ENCODE measurements at places on chromosomes 3 and 15.

DNA sequence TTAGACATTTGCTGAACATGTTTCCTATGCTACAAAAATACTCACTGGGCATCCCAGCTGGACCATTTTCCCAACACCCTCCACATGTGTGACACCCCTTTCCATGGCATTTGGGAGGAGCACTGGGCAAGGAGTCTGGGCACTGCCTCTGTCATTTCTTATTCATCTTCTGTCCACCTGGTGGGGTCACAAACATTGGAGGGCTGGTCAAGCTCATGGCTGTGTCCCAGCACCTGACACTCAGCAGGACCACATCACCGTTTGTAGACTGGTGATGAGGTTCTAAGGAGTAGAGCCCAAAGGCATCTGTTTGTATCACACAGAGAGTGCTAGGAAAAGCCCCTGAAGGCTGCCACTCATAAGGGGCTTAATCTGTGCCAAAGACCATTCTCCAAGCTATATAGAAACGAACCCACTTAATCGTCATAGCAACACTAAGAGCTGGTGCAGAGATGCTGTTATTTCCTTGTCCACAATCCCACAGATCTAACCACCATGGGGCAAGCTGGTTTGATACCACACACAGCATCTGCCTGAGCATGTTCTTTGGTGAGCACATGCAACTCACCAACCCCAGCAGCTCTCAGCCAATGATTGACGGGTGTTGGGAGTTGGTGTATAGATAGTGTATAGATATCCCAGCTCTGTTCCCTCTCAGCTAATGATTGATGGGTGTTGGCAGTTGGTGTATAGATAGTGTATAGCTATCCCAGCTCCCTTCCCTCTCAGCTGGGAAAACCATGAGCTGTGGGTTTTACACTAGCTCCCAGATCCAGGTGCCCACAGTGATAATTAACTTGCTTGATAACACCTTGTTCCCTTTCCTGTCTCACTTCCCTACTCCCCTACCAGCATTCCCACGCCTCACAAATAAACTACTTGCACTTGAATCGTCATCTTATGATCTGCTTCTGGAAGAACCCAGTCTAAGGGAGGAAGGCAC is 42.7 kb upstream of the ATP2B2 start:
- DNase-seq: no peak

DNA sequence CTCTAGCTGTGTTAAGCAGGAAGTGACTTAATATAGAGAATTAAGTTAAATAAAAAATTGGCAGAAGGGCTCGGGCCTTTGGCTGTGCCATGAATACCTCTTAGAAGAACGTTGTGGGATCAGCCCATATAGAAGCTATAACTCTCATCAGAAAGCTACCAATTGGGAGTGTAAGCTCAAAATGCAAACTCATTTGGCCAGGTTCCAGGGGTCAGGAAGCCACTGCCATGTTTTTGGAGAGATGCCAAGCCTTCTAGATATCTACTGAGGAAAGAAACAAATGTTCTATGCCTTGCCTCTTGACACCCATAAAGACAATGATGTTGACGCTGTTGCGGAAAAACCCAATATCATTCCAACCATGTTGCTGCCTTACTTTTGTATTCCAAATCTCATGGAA is 475.2 kb upstream of the TGFBR2 start:
- no peak for DNase-seq

DNA sequence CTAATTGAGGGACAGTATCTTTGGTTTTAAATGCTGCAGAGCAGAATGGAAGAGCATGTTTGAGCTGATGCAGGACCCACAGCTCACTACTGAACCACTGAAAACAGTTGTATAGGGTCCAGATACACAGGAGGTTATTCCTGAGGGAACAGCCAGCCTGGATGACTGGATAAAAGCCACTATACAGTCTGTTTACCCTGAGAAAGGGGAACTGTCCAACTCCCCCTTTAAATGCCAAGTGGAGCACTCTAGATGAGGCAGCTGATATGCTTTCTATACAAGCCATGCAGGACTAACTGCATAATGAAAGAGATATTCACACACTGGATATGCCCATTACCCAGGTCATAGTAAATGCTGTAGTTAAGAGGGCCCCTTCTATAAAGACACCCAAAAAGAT is 138.6 kb downstream of the IMPG2 start:
- DNase-seq: no peak

- DNase-seq: no peak
These were observed 84.1 kb downstream of the PPCDC start for GRCh38 chr15:75107516-75107907.

- no peak for DNase-seq
These were observed 372.6 kb upstream of the ATP11B start for GRCh38 chr3:182420741-182421140.

DNA sequence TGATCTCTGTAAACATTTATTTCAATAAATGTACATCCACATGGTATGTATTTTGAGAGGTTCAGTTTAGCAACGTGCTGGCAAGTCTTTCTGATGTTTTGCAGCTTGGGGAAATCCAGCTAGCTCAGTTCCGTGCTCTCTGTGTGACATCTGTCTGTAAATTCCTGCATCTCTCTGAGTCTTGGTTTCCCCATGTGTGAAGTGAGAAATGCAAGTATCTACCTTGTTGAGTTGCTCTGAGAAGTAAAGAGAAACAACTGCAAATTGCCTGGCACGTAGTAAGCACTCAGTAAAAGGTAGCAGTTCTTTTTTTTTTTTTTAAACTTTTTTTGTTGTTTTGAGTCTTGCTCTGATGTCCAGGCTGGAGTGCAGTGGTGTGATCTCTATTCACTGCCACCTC is 30.2 kb upstream of the MORF4L1 start:
- no peak for DNase-seq

- no peak for DNase-seq
These were observed 20.0 kb downstream of the BOC start for GRCh38 chr3:113231391-113231790.

- DNase-seq: no peak
These were observed 144.6 kb downstream of the VGLL4 start for GRCh38 chr3:11499144-11499543.

GRCh38 chr3:64915778-64916177 is 228.0 kb upstream of the ADAMTS9 start:
- DNase-seq: no peak

DNA sequence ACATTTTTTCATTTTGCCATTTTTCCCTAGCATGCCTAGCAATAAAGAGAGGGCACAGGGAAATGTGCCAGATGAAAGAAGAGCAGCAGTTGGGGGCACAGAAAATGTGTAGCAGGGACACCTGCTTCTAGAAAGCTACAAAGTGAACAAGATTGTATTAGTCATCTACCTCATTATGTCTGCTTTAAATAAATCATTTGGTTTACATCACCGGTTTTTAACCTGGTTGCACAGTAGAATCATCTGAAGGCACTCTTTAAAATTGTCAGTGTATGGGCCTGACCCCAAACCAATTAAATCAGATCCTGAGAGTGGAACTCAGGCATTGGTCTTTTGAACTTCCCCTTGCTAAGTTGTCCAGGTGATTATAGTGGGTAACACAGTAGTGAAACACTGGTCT is 73.8 kb downstream of the ZBBX start:
- DNase-seq: no peak

DNA sequence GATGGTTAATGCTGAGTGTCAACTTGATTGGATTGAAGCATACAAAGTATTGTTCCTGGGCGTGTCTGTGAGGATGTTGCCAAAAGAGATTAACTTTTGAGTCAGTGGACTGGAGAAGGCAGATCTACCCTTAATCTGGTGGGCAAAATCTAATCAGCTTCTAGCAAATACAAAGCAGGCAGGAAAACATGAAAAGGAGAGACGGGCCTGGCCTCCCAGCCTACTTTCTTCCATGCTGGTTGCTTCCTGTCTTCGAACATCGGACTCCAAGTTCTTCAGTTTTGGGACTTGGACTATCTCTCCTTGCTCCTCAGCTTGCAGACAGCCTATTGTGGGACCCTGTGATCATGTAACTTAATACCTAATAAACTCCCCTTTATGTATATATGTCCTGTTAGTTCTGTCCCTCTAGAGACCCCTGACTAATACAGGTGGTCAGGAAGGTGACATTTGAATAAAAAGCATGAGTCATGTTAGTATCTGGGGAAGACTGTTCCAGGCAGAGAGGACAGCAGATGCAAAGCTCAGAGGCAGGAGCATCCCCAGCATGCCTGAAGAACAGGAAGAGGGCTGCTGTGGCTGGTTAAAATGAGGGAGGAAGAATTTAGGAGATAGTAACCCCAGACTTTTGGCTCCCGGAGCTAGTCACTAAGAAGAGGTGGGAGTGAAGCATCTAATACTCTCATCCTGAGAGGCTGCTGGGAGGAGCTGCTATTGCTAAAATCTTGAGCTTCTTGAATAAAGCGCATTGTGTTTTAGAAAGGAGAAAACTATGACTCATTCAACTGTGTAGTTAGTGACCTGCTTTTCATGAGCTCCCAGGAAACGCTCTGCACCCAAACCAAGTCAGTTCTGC is 207.4 kb upstream of the HES1 start:
- peak; percentile 78 for DNase-seq

GRCh38 chr3:23537101-23537551 is 268.6 kb upstream of the UBE2E1 start:
- DNase-seq: no peak

DNA sequence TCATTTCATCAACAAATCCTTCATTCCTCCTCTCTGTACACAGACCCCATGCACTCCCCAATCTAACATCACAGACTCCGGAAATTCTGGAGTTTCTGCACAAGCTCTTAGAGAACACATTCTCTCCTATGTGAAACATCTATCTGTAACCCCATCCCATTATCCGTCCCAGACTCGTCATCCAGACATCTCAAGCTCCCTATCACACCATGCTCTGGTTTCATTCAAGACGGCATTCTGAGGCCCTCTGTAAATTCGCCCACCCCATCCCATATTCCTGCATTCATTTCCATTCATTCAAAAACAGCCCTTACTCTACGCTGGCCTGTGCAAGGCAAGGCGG is 575 bp downstream of the LEO1 start:
- DNase-seq: no peak

GRCh38 chr15:75751891-75752290 is 39.2 kb upstream of the CSPG4 start:
- no peak for DNase-seq

DNA sequence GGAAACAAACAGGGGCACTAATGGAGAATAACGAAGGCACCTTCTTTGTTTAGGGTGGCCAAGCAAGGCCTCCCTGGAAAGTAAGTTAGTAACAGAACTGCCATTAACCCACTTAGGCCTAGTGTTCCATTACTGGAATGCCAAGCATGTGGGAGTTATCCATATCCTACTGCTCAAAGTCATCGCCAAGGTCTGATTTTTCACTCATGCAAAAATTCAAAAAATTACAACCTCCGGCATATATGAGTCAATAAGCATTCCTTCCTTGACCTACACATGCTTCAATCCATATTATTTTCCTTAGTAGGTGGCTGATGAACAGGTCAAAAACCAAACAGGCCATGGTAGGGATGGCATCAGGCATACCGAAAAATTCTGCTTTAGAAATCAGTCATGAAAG is 1097.2 kb downstream of the FHIT start:
- DNase-seq: no peak

GRCh38 chr3:53226142-53226840 is 29.5 kb downstream of the TKT start:
- no peak for DNase-seq

DNA sequence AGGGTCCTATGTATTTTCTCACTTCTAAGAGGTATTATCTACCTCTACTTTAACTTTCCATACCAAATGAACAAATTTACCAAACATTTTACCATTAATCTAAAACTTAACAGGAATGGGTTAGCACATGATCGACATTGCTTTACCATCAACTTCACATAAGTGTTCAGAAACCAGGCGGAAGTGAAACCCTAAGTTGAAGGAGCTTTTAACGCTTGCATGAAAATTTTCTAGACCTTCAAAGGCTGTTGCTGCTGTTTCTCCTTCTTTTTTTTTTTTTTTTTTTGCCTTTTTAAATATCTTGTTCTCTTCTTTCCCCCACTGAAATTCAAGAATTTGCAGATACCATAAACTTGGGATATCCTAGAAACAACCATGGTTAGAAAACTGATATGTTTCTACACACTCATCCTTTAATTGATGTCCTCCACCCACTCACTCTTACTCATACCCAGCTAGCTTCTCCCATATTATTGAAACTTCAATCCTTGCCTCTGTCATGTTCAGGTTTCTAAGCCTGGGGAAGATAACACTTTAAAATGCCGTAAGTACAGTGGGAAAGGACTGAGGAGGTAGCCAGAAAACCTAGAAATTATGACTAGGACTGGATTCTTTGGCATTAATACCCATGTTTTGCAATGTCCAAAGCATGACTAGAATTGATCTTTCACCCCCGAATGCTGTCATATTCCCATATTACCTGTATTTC is 24.7 kb downstream of the MYO5A start:
- DNase-seq: no peak

DNA sequence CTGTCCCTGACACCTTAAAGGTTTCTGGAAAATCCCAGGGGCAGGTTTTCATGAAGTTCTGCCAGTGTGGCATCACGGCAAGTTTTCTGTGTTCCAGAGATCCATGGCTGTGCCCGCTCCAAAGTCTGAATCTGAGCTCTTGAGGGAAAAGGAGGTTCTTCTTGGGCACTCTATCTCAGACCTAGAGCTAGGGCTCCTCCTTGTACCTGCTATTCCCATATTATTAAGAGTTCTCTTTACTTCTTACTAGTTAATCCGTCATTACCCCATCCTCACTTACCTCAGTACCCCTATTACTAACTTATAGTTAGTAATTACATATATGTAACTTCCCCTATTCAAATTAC is 5.9 kb upstream of the TRA2B start:
- DNase-seq: no peak

DNA sequence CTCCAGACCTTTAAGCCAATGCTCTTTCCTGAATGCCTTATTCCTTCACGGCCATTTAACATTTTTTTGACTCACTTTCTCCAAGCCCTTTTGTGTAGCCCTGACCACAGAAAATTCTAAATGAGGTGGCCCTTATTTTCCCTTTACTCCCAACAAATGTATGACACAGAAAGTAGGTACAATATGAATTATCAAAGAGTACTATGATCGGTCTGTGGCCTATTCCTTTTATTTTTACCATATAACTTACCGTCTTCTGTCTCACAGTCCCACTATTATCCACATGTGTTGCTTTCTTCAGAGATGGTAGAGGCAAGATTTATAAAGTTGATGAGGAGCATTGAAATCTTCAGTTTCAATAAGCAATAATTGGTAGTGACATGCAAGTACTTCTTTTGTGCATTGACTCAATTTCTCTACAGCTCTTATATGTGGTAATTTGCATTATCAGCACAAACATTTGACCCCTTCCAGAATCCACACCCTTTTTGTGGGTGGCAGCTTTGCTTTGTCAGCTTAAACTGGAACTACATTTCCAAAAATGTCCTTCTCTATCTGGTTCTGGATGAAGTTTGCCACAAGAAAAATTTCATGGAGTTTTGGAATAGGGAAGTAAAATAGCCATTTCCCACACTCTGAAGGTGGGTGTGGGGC is 143.8 kb upstream of the GADL1 start:
- DNase-seq: no peak

DNA sequence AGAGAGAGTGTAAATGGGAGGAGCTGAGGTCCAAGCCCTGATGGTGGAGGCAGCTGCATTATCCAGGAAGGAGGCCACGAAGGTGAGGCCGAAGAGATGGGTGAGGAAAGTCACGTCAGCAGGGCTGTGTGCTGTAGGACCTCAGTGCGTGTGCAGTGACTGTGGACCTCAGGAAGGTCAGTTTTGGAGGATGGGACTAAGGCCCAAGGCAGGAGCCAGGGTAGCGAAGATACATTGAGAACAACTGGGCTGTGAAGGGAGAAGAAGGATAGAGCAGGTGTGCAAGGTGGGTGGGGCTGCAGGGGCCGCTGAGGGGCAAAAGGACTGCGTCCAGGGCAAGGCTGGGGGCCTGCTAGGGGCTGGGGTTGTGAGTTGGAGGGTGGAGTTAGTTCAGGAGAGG is 4.9 kb downstream of the KLHL40 start:
- DNase-seq: no peak
